Amniotic stem cell (primary cell): ENCODE measurements at places on chromosomes 2 and 18.

GRCh38 chr2:117967977-117968718 lies 45.7 kb downstream of the CCDC93 start:
- DNase-seq: no peak

GRCh38 chr2:45918463-45919159 lies 267.1 kb downstream of the PRKCE start:
- DNase-seq: no peak

GRCh38 chr2:167509586-167509985 lies 621.3 kb downstream of the XIRP2 start:
- DNase-seq: peak; percentile 5

- no peak for DNase-seq
Measured at GRCh38 chr2:183533021-183533420, 408.8 kb downstream of the NUP35 start.

GRCh38 chr2:120669121-120669952 lies 66.3 kb upstream of the GLI2 start:
- DNase-seq: no peak

DNA sequence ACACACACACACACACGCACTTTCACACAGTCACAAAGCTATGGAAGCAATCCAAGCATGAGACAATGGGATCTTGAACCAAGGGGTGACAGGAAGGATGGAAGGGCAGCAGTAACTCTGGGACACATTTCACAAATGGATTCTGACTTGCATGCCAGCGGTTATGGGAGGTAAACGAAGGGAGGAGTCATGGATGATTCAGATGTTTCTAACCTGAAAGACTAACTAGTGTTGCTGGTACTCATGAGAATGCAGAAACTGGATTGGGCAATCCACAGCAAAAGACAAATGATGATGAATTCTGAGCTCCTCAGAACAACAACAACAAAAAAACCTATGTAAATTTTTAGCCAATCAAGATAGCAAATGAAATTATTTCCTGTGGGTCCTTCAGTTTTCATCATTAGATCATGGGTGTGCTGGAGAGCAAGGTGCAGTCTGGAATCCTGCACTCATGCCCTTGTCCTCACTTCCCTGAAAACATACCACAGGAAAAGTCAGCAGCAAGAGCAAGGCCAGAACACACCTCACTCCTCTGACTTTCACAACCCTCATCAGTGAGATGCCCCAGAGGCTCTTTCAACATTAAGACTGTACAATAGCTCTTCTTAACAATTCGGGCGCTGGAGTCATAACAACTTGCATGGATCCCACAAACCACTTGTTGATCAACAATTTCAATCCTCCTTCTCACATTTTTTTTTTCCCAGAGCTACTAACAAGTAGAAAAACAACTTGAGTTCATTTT lies 32.6 kb downstream of the ABCA12 start:
- DNase-seq: no peak

DNA sequence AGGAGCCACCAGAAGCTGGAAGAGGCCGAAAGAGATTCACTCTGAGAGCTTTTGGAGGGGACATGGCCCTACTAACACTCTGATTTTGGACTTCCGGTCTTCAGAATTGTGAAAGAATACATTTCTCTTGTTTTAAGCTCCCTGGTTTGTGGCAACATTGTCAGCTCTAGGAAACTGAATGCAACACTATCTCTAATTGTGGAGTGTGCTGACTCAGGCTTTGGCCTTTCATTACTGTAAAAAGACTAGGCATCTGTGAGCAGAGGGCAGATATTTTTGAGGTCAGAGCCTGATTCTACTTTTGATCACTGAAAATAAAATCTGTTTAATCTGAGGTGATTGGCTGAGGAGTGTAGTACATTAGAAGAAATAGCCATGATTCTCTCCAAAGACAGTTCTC lies 185.4 kb upstream of the FAM98A start:
- no peak for DNase-seq

DNA sequence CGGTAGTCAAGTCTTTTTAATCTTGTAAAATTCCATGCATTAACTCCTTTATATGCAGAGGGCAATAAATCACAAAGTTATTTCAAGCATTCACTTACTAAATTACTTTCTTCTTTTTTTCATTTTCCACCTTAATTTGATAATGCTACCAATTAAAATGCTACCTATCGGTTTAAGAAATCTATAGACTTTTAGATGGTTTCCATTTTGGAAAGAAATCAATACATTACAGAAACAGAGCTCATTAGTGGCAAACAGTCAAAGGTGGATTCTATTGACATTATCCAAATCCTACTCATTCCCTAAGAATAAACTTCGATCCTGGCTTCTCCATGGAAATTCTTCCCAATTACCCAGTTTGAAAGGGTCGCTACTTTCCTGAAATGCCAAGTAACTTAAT lies 176.5 kb downstream of the MREG start:
- DNase-seq: no peak

- no peak for DNase-seq
Measured at GRCh38 chr18:77658299-77658662, 408.6 kb downstream of the GALR1 start.

- DNase-seq: no peak
Measured at GRCh38 chr2:120862201-120863060, 126.8 kb downstream of the GLI2 start.

GRCh38 chr2:168087401-168087800 lies 160.0 kb downstream of the STK39 start:
- no peak for DNase-seq

DNA sequence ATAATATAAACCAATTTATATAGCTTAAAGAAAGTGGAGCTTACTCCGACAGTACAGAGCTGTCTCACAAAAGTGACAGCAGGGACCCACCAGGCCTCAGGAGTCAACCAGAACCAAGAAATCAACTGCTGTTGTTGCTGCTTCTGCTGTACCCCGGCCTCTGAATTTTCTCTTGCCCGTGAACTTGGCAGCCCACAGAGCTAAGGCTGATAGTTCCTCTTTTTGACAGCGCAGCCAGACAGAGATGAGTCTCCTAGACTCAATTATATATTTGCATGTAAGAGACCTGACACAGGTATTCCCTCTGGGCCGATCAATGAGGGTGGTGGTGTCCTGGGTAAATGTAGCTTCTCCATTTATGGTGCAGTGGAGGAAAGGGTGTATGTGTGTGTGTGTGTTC lies 109.4 kb downstream of the KCTD1 start:
- no peak for DNase-seq

DNA sequence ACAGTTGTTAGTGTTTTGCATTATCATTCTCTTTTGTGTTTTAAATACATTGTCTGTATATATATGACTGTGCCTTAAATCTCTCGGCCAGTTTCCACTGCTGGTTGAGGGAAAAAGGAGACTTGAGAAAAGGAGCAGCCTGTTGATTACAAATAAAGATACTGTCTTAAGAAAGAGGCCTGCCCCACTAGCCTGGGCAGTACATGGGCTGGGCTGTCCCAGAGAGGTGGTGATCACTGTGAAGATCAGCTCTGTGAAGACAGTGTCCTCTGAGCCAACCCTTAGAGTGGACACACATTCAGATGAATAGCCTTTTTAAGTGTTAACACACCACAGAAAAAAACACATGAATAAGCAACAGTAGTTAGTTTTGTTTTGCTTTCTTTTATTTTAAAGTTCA lies 10.0 kb upstream of the OTX1 start:
- DNase-seq: no peak

DNA sequence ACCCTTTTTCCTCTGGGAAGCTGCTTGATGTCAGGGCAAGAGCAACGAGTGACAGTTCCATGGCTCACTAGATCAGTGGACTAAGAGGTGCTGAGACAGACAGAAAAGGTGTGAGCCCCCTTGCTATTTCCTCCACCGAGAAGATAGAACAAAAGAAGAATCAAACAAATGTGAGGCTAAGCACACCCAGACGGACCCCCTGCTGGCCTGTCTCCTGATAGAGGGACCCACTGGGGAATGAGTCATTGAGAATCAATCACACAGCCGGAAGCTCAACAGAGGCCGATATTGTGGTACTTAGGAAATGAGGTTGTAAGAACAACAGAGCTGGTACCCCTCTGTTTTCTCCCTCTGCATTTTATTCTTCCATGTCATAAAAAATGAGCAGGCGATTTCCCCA lies 89.8 kb upstream of the TEX51 start:
- DNase-seq: no peak

GRCh38 chr2:238720232-238720672 lies 127.6 kb upstream of the TWIST2 start:
- DNase-seq: no peak

DNA sequence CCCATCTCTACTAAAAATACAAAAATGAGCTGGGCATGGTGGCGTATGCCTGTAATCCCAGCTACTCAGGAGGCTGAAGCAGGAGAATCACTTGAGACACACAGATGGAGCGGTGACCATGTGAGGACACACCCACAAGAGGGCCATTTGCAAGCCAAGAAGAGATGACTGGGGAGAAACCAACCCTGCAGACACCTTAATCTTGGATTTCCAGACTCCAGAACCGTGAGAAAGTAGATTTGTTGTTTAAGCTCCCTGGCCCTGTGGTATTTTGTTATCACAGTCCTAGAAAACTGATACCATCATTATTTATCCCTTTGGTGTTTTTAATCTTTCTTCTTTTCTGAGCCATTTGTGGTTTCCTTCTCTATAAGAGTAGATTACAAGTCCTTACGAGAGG lies 88.6 kb upstream of the ID2 start:
- DNase-seq: no peak

DNA sequence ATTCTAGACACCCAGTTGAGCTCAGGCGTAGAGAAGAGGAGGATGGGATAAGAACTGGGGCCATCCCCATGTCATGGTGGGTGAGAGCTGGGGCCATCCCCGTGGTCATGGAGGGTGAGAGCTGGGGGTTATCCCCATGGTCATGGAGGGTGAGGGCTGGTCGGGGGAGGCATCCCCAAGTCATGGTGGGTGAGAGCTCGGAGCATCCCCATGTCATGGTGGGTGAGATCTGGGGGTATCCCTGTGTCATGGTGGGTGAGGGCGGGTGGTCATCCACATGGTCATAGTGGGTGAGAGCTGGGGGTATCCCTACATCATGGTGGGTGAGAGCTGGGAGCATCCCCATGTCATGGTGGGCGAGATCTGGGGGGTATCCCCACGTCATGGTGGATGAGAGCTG lies 52.5 kb downstream of the IL1RL2 start:
- no peak for DNase-seq

- DNase-seq: no peak
Measured at GRCh38 chr2:169225906-169226305, 136.4 kb downstream of the LRP2 start.

DNA sequence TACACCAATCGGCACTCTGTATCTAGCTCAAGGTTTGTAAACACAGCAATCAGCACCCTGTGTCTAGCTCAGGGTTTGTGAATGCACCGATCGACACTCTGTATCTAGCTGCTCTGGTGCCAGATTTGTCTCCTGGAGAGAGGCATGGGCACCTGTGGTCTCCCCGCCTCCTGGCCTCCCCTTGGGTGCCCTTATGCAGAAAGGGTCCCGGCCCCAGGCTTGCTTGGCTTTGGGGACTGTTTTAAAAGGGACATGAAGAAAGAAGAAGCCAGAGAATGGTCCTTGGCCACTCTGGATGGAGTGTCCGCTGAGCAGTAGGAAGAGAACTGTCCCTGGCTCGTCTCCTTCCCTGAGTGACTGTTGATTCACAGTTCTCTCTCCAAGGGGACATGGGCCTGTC lies 11.5 kb upstream of the ALPP start:
- no peak for DNase-seq
